ENCODE measurements at places on chromosomes 5 and 9. TPM values are rescaled to one million over a fixed set of nuclear protein-coding genes. Genes with fewer than 3 reads are reported as not detected.

Gene FBP2
- not detected for total RNA-seq

Gene SMAD5
- total RNA-seq, result 12.5 TPM

Gene CARD6
- total RNA-seq, result 1.2 TPM

Gene NXNL2
- total RNA-seq, result not detected

Gene SHOC1
- not detected for total RNA-seq

Gene ALDH1B1
- 26.5 TPM for total RNA-seq

Gene MEGF9
- total RNA-seq, result 3.2 TPM

Gene ENHO
- total RNA-seq, result not detected

Gene C9orf152
- not detected for total RNA-seq

Gene OR1J2
- not detected for total RNA-seq

Gene WDR31
- total RNA-seq, result 1.4 TPM

Gene CLIC3
- total RNA-seq, result not detected

Gene PCDH1
- total RNA-seq, result not detected

Gene BARHL1
- total RNA-seq, result not detected

Gene TRIO
- 11.5 TPM for total RNA-seq

Gene VCAN
- not detected for total RNA-seq

Gene COL23A1
- not detected for total RNA-seq

Gene PITX1
- 0.20 TPM for total RNA-seq

Gene SH3RF2
- not detected for total RNA-seq

Gene SLC31A2
- total RNA-seq, result 1.6 TPM

Gene QRFP
- total RNA-seq, result not detected

Gene GLRA1
- not detected for total RNA-seq

Gene RANBP17
- total RNA-seq, result not detected

Gene SH3TC2
- total RNA-seq, result not detected

Gene TSSK1B
- not detected for total RNA-seq

Gene AGXT2
- total RNA-seq, result not detected

Gene ACSL6
- total RNA-seq, result 4.7 TPM

Gene EDIL3
- total RNA-seq, result not detected

Gene FAXDC2
- not detected for total RNA-seq

Data from activated CD8-positive, alpha-beta T cell treated with anti-CD3 and anti-CD28 coated beads for 36 hours (primary cell).